ENCODE measurements at places on chromosomes 5 and 9.

DNA sequence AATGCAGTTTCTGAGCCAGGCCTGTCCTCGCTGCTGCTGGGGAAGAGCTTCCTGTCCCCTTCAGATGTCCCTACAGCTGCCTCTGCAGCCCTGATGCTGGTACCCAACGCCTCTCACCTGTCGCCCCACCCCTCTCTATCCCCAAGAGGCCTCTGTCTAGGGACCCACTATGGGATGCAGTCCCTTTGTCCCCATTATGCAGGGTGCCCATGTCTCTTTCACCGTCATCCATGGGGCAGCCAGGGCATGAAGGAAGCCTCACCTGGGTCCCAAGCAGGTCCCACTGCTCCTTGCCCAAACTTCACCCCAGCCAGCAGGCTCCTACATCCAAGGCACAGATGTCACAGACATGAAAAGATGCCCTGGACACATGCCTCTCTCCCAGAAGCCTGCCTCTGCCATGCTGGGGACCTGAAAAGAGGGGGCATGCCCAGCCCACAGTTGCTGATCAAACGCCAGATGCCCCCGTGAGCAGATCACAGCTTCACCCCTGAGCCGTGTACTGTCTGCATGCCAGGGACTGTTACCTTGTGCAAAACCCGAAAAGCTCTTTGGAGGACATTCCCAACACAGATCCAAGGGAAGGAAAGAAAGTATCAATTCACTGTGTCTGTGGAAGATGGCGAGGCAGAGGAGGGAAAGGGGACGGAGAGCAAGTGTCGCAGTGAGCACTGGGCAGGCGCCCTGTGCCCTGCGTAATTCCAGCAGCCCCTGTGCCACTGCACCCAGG, 81.0 kb downstream of the ADAMTS2 start:
- H3K4me1 ChIP-seq: peaks cover 47% of the 10 kb centered on the region
- H3K4me3 ChIP-seq: no peak overlapping the region
- H3K27me3 ChIP-seq: no peaks in the 10 kb centered on the region

DNA sequence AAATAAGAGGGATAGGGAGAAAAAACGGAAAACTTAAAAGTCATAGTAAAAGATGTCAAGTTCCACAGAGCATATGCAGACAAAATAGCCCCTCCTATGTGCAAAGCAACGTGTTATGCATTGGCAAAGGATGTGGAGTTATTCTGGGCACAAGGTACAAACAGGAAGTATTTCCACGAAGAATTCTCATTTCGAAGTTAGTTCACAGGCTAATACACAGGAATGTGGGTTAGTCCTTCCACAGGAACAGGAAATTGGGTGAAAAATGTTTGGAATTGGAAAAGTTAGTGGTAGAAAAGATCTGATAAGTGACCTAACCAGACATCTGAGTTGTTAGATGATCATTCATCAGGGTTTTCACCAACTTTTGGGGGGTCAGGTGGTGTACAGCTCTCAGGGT, 326.6 kb downstream of the EBF1 start:
- H3K27me3 ChIP-seq: no peaks in the 10 kb centered on the region
- H3K36me3 ChIP-seq: no peaks in the 10 kb centered on the region
- no peak for DNase-seq
- H3K27ac ChIP-seq: no peak overlapping the region

DNA sequence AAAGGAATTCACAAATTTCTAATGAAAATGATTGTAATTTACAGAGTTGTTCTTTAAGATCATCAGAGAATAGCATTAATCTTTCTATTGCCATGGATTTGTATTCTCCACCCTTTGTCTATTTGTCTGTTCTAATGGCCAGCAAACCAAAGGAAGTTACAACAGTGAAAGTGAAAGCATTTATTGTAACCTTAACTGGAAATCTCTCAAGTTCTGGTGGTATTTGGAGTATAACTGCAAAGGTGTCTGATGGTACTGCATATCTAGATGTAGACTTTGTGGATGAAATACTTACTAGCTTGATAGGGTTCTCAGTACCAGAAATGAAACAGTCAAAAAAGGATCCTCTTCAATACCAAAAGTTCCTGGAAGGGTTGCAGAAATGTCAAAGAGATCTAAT, 21.7 kb downstream of the RMI1 start:
- H3K36me3 ChIP-seq: no peaks in the 10 kb centered on the region
- H3K27me3 ChIP-seq: no peaks in the 10 kb centered on the region
- no peak overlapping the region for H3K27ac ChIP-seq
- no peak for DNase-seq
- no peaks in the 10 kb centered on the region for H3K4me1 ChIP-seq

GRCh38 chr9:27572918-27573633, at the start of gene C9orf72:
C9orf72 (minus strand) TSS chr9:27573481; CDS start chr9:27567120, 6,361 bp downstream.
- peaks cover 16% of the 10 kb centered on the region for H3K4me1 ChIP-seq
- DNase-seq: peak; percentile 84
- H3K27me3 ChIP-seq: no peaks in the 10 kb centered on the region

DNA sequence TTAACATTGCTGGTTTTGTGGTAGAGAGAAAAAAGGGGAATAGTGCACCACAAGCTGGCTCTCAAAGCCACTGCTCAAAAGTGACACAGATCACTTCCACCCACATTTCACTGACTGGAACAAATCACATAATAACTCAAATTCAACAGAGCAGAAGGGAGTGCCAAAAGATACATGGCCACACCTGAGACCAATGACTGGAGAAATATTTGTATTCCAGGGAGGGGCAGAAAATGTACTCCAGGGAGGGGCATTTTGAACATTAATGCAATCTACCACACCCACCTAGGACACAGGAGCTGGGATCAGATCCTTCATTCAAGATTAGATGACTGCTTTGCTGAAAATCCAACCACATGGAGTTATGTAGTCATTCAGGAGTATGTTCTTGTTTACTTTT, 44.8 kb upstream of the ALDOB start:
- H3K36me3 ChIP-seq: no peaks in the 10 kb centered on the region
- H3K4me3 ChIP-seq: no peak overlapping the region
- no peaks in the 10 kb centered on the region for H3K27me3 ChIP-seq
- H3K4me1 ChIP-seq: no peaks in the 10 kb centered on the region
- no peak for DNase-seq

DNA sequence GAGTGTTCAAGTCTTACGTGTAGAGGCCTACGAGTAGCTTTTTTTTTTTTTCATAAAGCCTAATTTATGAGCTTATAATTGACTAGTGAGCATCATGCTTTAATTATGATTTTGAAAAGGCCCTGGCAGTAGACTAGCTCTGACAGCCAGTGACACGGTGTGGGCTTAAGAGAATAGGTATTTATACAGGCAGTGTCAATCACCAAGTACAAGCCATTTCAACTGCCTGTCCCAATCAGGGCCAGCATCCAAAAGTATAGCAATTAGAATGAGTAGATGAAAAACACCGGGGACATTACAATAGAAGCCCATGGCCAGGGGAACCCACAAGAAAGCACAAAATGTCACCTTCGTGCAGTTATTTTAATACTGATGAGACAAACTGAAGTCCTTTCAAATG, 552.8 kb downstream of the CAAP1 start:
- H3K36me3 ChIP-seq: no peaks in the 10 kb centered on the region
- H3K4me1 ChIP-seq: no peaks in the 10 kb centered on the region
- no peak overlapping the region for H3K27ac ChIP-seq
- H3K4me3 ChIP-seq: no peak overlapping the region
- DNase-seq: no peak

- no peaks in the 10 kb centered on the region for H3K4me1 ChIP-seq
- no peak for DNase-seq
- no peaks in the 10 kb centered on the region for H3K27me3 ChIP-seq
- H3K27ac ChIP-seq: no peak overlapping the region
Observed at GRCh38 chr5:135116160-135116561, 82.1 kb upstream of the PITX1 start.

GRCh38 chr9:35790385-35791296, 750 bp upstream of the NPR2 start:
- no peaks in the 10 kb centered on the region for H3K27me3 ChIP-seq
- H3K27ac ChIP-seq: peak overlapping the region; percentile 59
- peak overlapping the region; percentile 55 for H3K4me3 ChIP-seq
- peak; percentile 85 for DNase-seq

DNA sequence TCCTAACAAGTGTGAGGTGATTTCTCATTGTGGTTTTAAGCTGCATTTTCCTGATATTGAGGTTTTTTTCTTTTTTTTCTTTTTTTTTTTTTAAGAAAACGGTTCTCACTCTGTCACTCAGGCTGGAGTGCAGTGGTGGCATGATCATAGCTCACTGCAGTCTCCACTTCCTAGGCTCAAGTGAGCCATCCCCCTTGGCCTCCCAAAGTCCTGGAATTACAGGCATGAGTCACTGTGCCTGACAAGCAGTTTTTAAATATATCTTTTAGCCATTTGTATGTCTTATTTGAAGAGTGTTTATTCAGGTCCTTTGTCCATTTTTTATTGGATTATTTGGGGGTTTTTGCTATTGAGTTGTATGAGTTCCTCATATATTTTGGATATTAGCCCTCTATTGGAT, 53.8 kb downstream of the GCNT1 start:
- H3K4me1 ChIP-seq: no peaks in the 10 kb centered on the region
- H3K27ac ChIP-seq: no peak overlapping the region
- H3K27me3 ChIP-seq: no peaks in the 10 kb centered on the region
- no peak for DNase-seq
- no peaks in the 10 kb centered on the region for H3K36me3 ChIP-seq

DNA sequence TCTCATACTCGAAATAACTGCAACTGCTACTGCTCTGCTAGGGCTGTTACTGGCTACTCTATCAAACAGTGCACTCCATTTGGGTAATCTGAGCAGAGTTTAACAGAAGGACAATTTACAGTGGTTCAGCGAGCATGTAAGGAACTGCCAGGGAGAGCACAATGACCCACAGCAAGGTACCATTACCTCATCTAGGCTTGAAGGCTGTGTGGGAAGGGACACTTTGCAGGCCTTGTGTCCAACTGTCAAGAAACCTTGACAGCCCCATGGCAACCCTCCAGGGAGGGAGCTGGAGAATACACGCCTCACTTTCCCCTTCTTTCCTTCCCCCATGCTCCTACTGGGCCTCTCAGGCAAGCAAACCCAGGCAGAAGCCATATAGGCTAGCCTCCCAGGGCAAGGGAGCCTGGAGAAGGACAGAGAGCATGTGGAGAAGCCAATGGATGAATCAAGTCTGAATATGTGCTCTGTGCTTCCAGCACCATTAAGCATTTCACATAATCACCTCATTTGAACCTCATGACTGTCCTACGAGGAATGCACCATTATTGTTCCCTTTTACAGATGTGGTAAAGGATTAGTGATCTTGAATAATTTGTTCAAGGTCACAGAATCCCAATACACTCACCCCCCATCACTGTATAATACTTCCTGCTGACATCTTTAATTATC, 49.9 kb upstream of the JAK2 start:
- H3K27ac ChIP-seq: no peak overlapping the region
- no peak overlapping the region for H3K4me3 ChIP-seq
- no peaks in the 10 kb centered on the region for H3K27me3 ChIP-seq
- H3K36me3 ChIP-seq: no peaks in the 10 kb centered on the region
- H3K4me1 ChIP-seq: peaks cover 7% of the 10 kb centered on the region

Measured in testis (tissue), 5 donors.